ENCODE measurements at places on chromosomes 3 and 15. TPM values are rescaled to one million over a fixed set of nuclear protein-coding genes. Genes with fewer than 3 reads are reported as not detected.
A peak's percentile ranks its signal among the peaks of the same experiment; 100 is the strongest.

- DNase-seq, result no peak
These were observed 10.4 kb upstream of the CLK3 start for GRCh38 chr15:74604983-74605794.

- DNase-seq, result no peak
These were observed 630.4 kb upstream of the TBL1XR1 start for GRCh38 chr3:177827511-177828207.

DNA sequence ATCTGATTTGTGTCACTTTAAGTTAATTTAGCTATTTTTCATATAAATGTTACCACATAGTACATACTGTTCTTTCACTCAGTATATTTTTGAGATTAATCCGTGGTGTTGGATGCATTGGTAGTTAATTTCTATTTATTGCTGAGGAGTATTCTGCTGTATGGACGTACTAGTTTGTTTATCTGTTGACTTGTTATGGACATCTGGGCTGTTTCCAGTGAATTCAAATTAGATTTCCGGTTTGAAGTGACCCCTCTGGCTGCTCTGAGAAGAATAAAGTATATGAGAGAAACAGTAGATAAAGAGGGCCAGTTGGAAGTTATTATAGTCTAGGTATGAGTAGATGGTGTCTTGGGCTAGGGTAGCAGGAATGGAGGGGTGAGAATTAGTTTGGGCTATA, 15.6 kb downstream of the KAT2B start:
- no peak for DNase-seq

DNA sequence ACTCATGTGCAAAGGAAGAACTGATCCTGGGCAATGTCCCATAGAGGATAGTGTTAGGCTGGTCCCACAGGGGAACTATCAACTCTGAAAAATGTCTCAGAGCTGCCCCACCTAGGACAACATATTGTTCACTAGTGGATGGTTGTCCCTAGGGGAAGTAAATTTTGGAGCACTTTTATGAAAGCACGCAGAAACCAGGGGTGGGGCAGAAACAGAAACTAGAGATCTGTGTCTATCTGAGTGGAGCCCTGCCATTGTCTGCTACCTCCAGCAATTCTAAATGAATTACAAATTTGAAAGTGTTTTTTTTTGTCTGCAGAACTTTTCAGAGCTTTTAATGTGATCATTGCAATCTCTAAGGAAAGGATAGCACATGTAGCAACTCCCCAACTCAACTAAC, 357.1 kb upstream of the PROK2 start:
- no peak for DNase-seq

- peak; percentile 49 for DNase-seq
These were observed 98.2 kb downstream of the ANXA2 start for GRCh38 chr15:60299452-60300047.

- no peak for DNase-seq
These were observed 6.2 kb upstream of the PAK6 start for GRCh38 chr15:40232625-40233070.

DNA sequence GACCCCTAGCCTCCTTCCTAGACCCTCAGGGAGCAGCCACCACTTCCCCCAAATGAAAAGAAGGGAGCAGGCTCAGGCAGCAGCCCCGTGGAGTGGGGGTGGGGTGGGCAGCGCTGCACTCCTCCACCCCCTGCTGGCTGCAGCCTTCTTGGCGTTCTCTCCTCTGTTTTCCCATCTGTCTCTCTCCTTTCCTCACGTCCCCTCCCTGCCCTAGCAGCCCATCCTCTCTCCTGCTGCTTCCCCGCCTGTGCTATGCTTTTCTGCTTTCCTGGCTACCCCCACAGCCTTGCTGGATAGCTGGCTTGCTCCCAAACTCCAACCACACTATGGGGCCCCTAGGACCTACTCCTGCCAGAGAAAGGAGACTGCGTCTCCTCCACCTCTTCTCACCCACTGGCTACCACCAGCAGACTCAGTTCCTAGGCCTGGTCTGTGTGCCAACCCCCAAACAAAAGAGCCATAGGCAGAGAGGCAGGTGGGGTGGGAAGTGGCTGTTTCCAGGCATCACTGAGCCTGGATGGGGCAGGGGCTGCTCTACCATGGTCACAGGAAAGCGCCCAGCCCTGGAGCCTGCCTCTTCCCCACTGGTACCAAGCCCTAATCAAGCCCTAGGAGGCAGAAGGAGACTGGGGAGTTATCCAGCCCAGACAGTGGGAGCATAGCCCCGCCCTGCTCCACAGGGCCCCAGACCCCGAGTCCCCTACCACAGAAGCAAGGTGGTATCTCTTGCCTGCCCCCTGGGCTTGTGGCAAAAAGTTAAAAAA, 3.4 kb upstream of the DISP2 start:
- no peak for DNase-seq

DNA sequence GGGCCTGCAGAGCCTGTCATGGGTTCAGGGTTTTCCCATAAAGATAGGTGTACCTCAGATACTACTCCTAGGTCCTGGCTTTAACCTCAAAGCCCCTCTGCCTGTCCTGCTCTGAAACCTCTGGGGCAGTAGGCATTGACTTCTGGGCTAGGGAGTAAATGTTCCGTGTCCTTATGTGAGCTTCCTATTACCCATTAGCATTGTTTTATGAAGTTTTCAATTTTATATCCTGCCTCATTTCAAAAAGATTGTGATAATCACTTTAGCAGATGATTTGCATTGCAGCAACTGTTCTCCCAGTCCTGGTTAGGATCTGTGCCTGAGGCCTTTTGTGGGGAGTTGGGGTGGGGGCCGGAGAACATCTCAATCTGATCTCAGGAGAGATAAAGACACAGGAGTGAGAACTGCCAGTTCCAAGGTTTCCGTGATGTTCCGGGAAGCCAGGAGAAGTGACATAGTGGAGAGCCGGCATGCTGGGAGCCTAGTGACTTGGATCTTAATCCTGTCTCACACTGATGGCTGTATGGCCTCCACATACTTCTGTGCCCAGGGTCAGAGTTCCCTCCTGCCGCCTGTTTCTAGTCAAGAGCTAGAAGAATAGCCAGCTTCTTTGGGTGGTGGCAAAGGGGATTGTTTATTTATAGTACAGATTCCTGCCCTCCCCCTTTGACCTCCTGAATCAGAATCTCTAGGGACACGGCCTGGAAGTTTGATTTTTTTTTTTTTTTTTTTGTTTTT, 10.6 kb downstream of the TPM1 start:
- peak; percentile 83 for DNase-seq

Gene GCSAM
- total RNA-seq, result not detected

Gene CYP8B1
- total RNA-seq, result not detected

Data from prostate gland (tissue), 2 donors.